ENCODE measurements at places on chromosomes 7 and 10. TPM values are rescaled to one million over a fixed set of nuclear protein-coding genes. Genes with fewer than 3 reads are reported as not detected.

CLRN3 gene
- total RNA-seq = 0.07 TPM

ACSM6 gene
- not detected for total RNA-seq

GPR158 gene
- total RNA-seq = 0.05 TPM

PRLHR gene
- total RNA-seq = not detected

AS3MT gene
- 2.6 TPM for total RNA-seq

GRM8 gene
- not detected for total RNA-seq

LYZL1 gene
- total RNA-seq = not detected

ERVW-1 gene
- 0.04 TPM for total RNA-seq

ECHDC3 gene
- 10.3 TPM for total RNA-seq

PIP gene
- 0.19 TPM for total RNA-seq

LIPJ gene
- not detected for total RNA-seq

PNLIP gene
- total RNA-seq = 0.16 TPM

RNF133 gene
- not detected for total RNA-seq

FZD1 gene
- 2.6 TPM for total RNA-seq

FGL2 gene
- total RNA-seq = not detected

AKR1B15 gene
- total RNA-seq = 43.4 TPM

FAM20C gene
- total RNA-seq = 47.6 TPM

DDC gene
- total RNA-seq = 0.67 TPM

CYP26C1 gene
- not detected for total RNA-seq

PLAU gene
- 87.2 TPM for total RNA-seq

AOAH gene
- total RNA-seq = 0.11 TPM

RAMP3 gene
- not detected for total RNA-seq

ELFN1 gene
- 0.30 TPM for total RNA-seq

TMEM106B gene
- 35.8 TPM for total RNA-seq

TAS2R16 gene
- total RNA-seq = not detected

LDB3 gene
- total RNA-seq = 0.18 TPM

CALML5 gene
- not detected for total RNA-seq

PDE6C gene
- total RNA-seq = not detected

HNRNPA2B1 gene
- total RNA-seq = 1,229 TPM

WDR86 gene
- 0.26 TPM for total RNA-seq

PGAM2 gene
- not detected for total RNA-seq

CALD1 gene
- 153 TPM for total RNA-seq

All from A549 treated with dexamethasone at 1 μM for 4 hours (cell line).